ENCODE measurements at places on chromosomes 2 and 18.
A peak's percentile ranks its signal among the peaks of the same experiment; 100 is the strongest.

DNA sequence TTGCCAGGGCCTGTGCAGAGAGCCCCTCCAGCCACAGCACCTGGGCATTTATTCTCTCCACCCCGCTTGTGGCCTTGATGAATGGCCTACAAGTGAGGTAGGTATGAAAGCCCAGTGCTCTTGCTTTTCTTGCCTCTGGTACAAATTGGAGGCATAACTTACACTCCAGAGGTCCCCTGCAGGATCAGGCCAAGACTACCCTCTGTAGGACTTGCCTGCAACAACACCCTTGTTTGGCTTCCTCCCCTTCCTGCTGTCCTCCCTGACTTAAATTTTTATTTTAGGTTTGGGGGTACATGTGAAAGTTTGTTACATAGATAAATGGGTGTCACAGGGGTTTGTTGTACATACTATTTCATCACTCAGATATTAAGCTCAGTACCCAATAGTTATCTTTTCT, 95.7 kb downstream of the CDC42EP3 start:
- no peak for DNase-seq

GRCh38 chr2:130828461-130828860, 8.3 kb upstream of the ARHGEF4 start:
- DNase-seq = no peak

DNA sequence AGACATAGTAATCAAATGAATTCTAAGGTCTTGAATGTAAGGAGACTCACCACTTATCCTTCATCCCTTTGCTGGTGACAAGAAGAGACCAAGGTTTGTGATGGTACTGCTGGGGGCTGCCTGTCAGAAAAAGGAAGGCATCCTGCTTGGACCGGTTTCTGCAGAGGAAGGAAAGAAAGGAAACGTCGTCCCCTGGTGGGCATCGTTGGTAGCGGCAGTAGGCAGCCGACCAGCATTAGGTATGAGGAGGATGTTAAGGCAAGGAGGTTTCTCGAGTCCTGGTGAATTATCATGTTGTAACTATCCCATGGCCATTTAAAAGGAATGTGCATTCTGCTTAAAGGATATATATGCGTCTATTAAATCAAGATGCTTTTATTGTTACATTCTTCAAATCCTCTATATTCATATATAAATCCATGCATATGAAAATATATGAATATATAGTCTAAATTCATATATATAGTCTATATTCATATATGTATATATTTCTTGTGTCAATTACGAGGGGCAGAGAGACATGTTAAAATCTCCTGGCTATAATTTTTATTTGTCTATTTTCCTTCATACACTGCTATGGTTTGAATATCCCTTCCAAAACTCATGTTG, 94.4 kb upstream of the TGFA start:
- peak; percentile 78 for DNase-seq

GRCh38 chr2:161613161-161613560, 11.1 kb upstream of the SLC4A10 start:
- no peak for DNase-seq

- DNase-seq = peak; percentile 16
These were observed 1.3 kb downstream of the ITM2C start for GRCh38 chr2:230865766-230866755.

- no peak for DNase-seq
These were observed 45.5 kb upstream of the IHH start for GRCh38 chr2:219106251-219106650.

- no peak for DNase-seq
These were observed 49.6 kb upstream of the BZW1 start for GRCh38 chr2:200762127-200762526.

- DNase-seq = no peak
These were observed 64.9 kb downstream of the PPP1R1C start for GRCh38 chr2:182050333-182051135.

DNA sequence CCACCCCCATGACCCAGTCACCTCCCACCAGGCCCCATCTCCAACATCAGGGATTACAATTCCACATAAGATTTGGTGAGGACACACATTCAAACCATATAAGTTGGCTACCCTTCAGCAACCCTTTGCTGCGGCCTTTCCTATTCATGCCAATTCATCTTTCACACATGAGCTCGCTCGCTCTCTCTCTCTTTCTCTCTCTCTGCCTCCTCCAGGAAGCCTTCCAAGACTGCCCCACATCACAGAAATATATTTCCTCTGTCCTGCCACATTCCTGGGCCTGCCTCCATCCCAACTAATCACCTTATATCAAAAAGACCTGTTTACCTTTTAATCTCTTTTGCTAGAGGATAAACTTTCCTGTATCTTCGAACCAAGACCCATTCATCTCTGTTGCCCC, 188.9 kb downstream of the TTC32 start:
- no peak for DNase-seq

DNA sequence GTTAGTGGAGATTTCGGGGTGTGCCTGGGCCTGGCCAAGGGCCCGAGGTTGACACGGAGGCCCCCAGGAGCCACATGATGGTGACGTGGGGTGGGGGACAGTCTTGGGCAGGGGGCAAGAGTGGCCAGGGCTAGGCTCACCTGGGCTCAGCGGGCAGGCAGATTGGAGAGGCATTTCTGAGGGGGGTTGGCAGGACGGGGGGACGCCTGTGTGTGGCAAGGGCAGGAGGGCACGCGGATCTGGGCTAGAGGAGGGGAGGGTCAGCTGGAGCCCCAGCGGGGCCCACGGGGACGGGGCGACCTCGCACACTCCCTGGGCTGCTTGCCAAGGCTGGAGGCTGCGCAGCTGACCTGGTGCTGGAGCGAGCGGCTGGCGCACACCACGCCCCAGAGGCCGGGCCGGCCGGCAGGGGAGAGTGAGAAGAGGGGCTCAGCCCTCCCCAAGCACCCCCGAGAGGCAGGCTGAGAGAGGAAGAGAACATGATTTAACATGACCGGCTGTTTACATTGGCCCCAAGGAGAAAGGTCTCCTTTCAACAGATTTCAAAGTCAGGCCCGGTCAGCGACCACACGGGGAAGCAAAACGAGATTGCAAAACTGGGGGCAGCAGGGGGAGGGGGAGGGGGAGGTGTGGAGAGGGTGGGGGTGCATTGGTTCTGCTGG, 38.0 kb upstream of the SNED1 start:
- peak; percentile 11 for DNase-seq

GRCh38 chr2:126187668-126188067, 468.3 kb upstream of the GYPC start:
- DNase-seq = no peak

DNA sequence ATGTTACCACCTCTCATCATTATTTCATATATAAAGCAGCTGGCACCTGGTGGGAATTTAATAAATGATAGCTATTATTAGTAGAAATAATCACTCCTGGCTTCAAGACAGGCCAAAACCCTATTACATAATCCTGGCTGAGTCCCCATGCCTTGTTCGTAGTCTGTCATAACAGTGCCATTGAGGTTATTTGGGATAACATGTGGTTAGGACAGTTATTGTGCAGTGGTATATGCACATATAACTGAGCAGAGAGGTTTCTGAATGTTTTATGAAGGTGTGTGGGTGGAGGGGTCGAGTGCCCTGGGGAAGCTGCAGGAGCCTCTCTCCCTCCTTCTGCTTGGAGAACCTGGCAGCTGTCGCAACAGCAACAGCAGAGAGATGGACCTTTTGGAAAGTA, 162.4 kb upstream of the NABP1 start:
- no peak for DNase-seq

DNA sequence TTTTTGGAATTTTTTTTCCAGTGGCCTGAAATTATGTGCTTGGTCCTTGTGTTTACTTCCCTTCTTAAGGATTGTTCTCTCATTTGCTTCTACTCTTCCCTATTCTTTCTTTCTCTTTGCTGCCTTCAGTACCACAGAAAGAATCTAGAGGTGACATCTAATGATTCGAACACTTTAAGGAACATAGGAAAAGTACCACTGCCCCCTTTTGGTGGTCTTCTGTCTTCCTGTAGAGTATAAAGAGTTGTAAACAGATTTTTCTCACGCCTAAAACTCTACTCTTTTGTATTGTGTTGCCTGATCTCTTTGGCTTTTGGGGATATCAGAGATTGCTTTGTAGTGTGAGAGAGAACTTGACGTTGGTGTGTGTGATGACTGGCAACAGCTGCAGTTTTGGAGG, 7.0 kb upstream of the SCTR start:
- DNase-seq = no peak

- no peak for DNase-seq
These were observed 90.3 kb upstream of the SNTG2 start for GRCh38 chr2:860259-860855.

- DNase-seq = no peak
These were observed 1.7 kb upstream of the GATA6 start for GRCh38 chr18:22167471-22168241.

- DNase-seq = no peak
These were observed 157.9 kb downstream of the ANKRD44 start for GRCh38 chr2:197152451-197153228.

GRCh38 chr18:47420130-47420529, 168.7 kb upstream of the SKOR2 start:
- no peak for DNase-seq

DNA sequence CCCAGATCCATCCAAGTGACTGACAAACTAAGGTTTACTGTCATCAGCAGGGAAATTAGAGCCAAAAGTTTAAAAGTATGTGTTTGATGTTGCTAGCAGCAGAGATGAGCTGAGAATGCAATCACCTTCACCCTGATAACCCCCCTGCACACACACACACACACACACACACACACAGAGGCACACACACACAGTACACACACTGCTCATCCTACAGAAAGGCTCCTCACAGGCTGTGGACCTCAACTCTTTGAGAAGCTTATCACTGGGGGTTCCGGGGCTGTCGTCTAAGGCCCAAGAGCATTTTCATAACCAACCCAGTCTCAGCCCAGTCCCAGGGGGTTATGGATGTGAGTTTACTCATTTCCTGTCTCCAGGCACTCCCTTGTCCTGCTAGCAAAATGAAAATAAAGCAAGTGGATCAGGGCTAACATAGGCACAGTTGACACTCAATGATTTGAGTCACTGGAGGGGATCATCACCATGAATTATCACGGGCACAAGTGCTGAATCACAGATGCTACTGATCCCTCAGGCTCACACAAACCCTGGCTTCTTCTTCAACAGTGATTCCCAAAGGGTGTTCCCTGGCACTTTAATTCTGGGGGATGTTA, 76.6 kb downstream of the ALK start:
- no peak for DNase-seq

DNA sequence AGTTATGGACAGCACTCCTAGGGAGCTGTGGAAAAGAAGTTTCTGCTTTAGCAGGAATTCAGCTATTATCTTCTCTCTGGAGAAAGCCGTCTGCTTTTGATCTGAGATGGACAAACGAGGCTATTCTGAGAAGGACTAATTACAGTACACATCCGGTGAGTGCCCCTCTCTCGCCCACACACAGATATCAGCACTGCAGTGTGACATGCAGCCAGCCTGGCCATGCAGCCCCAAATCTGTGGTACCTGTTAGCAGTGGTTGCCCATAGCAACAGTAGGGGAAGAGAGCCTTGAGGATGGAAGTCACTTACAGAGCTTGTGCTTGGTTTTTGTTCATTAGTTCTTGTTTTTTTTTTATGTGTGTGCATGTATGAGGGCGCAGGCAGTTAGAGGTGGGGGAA, 73.9 kb upstream of the TRIB2 start:
- DNase-seq = no peak

GRCh38 chr18:32057624-32058165, 34.0 kb upstream of the RNF138 start:
- DNase-seq = no peak

- DNase-seq = no peak
These were observed 14.8 kb downstream of the CERKL start for GRCh38 chr2:181642086-181642485.

DNA sequence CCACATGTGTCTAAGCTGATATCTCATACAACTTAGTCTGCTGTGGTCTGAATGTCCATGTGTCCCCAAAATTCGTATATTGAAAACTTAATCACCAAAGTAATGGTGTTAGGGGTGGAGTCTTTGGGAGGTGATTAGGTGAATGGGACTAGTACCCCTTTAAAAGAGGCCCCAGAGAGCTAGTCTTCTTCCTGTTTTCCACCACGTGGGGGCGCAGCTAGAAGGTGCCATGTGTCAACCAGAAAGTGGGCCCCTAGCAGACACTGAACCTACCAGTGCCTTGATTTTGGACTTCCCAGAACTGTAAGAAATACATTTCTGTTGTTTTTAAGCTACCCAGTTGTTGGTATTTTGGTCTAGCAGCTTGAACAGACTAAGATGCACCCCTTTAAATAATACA, 86.6 kb downstream of the ASB1 start:
- no peak for DNase-seq

- peak; percentile 29 for DNase-seq
These were observed 43.9 kb downstream of the MEIS1 start for GRCh38 chr2:66478731-66479316.

DNA sequence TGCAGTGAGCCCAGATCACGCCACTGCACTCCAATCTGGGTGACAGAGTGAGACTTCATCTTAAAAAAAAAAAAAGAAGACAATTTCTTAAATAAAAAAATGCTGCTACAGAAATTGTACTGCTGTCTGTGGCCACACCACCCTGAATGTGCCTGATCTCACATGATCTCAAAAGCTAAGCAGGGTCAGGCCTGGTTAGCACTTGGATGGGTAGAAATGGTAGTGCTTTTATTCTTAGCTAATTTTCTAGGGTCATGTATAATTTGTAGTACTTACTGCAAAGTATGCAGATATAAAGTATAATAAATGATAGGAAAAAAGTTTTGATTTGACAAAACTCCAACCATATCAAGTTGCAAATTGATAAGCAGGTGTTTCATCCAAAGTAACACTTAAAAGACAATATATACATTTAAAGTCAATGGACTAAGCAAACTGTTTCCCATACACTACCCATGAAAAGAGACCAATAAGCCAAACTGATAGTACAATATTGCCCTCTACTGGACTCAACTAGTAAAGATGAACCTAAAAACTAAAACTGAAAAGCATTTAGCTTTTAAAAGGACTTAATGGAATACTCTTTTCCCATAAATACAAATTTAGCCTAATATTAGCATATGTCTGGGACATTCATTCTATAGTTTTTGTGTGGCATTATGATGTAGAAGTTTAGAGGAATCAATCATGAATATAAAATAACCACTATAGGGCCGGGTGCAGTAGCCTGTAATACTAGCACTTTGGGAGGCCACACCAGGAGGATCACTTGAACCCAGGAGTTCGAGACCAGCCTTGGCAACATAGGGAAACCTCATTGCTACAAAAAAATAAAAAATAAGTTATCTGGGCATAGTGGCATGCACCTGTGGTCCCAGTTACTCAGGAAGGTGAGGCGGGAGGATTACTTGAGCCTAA, 18.6 kb upstream of the PEX13 start:
- peak; percentile 64 for DNase-seq

- no peak for DNase-seq
These were observed 64.0 kb downstream of the SLC40A1 start for GRCh38 chr2:189516546-189516945.

DNA sequence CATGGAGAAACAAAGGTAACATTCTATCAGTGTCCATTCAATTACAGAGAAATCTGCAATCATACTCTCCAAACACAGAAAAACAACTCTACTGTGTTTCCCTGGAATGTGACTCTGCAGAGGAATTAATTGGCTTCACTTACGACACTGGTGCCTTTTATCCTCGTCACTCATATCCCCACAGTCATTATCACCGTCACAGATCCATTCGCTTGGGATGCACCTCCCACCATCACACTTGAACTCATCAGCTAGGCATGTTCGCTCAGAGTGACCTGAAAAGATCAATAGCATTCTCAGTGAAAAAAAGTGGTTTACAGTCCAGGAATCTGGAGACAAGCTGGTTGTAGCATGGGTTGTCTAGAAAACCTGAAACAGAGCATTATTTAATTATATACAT, 124.3 kb downstream of the DHRS9 start:
- DNase-seq = peak; percentile 17

GRCh38 chr18:9380621-9381395, 46.2 kb downstream of the TWSG1 start:
- peak; percentile 93 for DNase-seq

GRCh38 chr2:176175709-176176607, 12.5 kb upstream of the HOXD1 start:
- no peak for DNase-seq

Data from NCI-H2227 treated with DMSO at 0.1 percent for 48 hours (cell line).